ENCODE measurements at places on chromosomes 12 and 14.

DNA sequence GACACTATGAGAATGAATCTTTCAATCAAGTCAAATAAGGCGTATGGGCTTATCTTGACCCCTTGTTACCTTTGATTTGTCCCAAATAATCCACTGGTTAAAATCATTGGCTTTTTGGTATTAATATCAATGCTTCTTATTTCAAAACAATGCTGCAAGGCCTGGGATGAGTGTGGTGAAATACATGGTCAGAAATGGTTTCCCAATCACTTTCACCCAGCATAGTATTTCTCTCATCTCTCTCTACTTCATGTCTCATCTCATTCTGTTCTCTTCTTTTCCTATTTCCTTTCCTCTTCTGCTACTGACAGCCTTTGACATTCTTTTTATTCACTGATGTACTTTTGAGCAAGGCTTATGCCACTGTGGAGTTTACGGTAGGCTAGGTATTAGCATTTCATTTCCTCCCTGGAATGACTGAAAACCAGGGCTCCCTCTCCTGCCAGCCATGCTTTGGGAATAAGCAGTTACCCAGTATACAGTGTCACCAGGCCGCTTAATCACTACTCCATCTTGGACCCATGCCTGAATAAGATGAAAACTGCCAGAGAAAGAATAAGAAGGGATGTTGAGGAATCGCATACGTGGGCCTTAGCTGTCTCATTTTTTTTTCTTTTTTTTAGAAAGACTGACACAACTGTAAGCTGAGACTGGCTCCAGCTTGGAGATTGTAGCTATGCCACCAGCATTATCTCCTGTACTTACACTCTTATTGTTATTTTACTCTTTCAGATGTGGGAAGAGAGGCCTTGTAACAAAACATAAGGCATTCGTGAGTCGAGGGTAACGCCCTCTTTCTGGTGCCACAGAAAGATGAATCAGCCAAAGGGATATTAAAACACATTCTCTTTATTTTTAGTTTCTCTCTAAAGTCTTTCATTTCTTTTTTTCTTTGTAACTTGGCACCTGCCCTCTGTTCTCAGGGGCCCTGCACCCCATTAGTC, 53.5 kb downstream of the IGF1 start:
- no peaks in the 10 kb centered on the region for H3K27me3 ChIP-seq
- H3K4me3 ChIP-seq, result no peak overlapping the region
- no peaks in the 10 kb centered on the region for H3K36me3 ChIP-seq

GRCh38 chr14:75457648-75458165, 29.9 kb downstream of the JDP2 start:
- no peaks in the 10 kb centered on the region for H3K27me3 ChIP-seq
- no peak overlapping the region for H3K27ac ChIP-seq
- H3K4me3 ChIP-seq, result no peak overlapping the region

GRCh38 chr14:55976655-55977054, 141.6 kb upstream of the PELI2 start:
- H3K4me3 ChIP-seq, result no peak overlapping the region
- no peak overlapping the region for H3K27ac ChIP-seq
- H3K27me3 ChIP-seq, result no peaks in the 10 kb centered on the region
- no peaks in the 10 kb centered on the region for H3K4me1 ChIP-seq
- no peak for DNase-seq

- DNase-seq, result no peak
- H3K27ac ChIP-seq, result no peak overlapping the region
- H3K4me1 ChIP-seq, result no peaks in the 10 kb centered on the region
- H3K27me3 ChIP-seq, result no peaks in the 10 kb centered on the region
Observed at GRCh38 chr12:102629262-102629888, 149.0 kb upstream of the IGF1 start.

DNA sequence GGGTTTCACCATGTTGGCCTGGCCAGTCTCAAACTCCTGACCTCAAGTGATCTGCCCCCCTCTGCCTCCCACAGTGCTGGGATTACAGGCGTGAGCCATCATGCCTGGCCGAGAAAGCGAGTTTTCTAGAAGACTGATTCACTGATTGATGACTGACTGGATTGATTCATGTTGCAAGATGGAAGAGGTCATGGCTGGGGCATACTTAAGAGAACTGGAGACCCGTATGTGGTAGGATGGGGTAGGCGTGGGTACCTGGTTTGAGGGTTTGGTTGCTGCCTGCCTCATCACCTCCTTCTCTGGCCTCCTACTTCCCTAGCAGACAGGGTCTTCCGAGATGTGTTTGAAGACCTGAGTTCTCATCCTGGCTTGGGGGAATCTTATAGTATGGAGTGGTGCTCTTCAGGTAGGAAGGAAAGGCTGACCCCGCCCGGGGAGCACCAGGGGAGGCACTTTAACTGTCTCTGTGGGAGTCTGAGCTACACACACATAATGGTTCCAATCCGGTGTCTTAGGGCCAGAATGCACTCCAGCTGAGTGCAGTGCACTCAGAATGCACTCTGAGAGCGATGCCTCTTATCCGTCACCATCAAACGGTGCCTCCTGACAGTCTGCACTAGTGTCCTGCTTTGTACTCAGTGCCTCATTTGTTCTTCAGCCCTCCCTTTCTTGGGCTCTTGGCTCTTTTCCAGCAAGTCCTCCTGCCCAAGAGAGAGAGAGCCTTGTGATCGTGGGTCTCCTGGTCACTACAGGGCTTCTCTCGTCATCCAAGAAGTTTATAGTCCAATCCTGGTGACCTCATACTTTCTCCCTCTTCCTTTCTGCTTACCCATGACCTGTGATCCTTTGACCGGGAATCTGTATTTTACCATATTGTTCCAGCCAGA, 19.7 kb downstream of the PLEKHG3 start:
- H3K36me3 ChIP-seq, result no peaks in the 10 kb centered on the region
- H3K4me3 ChIP-seq, result no peak overlapping the region
- H3K27ac ChIP-seq, result peak overlapping the region; percentile 59
- H3K4me1 ChIP-seq, result peaks cover 98% of the 10 kb centered on the region
- peak; percentile 35 for DNase-seq
- H3K27me3 ChIP-seq, result no peaks in the 10 kb centered on the region

- H3K4me1 ChIP-seq, result peaks cover 19% of the 10 kb centered on the region
- H3K27me3 ChIP-seq, result no peaks in the 10 kb centered on the region
- peaks cover 22% of the 10 kb centered on the region for H3K36me3 ChIP-seq
Observed at GRCh38 chr12:95480230-95480629, 6.3 kb downstream of the METAP2 start.

GRCh38 chr12:94285943-94286582, 137.7 kb downstream of the PLXNC1 start:
- no peak overlapping the region for H3K4me3 ChIP-seq
- DNase-seq, result no peak
- peaks cover 19% of the 10 kb centered on the region for H3K4me1 ChIP-seq
- no peaks in the 10 kb centered on the region for H3K27me3 ChIP-seq
- peaks cover 24% of the 10 kb centered on the region for H3K36me3 ChIP-seq
- H3K27ac ChIP-seq, result no peak overlapping the region

DNA sequence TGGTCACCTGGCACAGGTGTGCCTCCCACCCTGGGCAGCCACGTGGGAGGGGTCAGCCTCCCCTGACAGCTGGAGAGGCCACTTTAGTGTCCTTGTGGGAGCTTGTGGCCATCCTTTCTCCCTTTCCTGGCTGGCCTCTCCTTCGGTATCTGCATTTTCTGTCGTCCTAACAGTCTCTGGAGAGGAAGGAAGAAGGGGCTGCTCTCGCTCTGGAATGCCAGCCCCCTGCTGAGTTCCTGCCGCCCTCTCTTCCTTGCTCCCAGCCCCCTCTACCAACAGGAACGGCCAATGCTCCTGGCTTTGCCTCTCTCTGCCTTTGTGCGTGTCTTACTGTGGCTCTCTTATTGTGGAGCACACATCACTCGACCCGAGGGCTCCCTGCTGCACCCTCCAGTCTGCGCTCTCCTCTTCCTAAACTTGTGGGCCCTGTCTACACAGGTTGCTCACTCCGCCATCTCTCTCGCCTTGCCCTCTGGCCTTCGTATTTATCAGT, 70.8 kb downstream of the FBXL14 start:
- no peaks in the 10 kb centered on the region for H3K4me1 ChIP-seq
- no peak overlapping the region for H3K27ac ChIP-seq
- no peak for DNase-seq
- peaks cover 9% of the 10 kb centered on the region for H3K27me3 ChIP-seq
- H3K4me3 ChIP-seq, result no peak overlapping the region
- no peaks in the 10 kb centered on the region for H3K36me3 ChIP-seq

GRCh38 chr14:75837151-75837787, 144.5 kb downstream of the TGFB3 start:
- H3K27ac ChIP-seq, result no peak overlapping the region
- DNase-seq, result no peak
- H3K36me3 ChIP-seq, result no peaks in the 10 kb centered on the region
- no peaks in the 10 kb centered on the region for H3K27me3 ChIP-seq
- H3K4me3 ChIP-seq, result no peak overlapping the region
- no peaks in the 10 kb centered on the region for H3K4me1 ChIP-seq

DNA sequence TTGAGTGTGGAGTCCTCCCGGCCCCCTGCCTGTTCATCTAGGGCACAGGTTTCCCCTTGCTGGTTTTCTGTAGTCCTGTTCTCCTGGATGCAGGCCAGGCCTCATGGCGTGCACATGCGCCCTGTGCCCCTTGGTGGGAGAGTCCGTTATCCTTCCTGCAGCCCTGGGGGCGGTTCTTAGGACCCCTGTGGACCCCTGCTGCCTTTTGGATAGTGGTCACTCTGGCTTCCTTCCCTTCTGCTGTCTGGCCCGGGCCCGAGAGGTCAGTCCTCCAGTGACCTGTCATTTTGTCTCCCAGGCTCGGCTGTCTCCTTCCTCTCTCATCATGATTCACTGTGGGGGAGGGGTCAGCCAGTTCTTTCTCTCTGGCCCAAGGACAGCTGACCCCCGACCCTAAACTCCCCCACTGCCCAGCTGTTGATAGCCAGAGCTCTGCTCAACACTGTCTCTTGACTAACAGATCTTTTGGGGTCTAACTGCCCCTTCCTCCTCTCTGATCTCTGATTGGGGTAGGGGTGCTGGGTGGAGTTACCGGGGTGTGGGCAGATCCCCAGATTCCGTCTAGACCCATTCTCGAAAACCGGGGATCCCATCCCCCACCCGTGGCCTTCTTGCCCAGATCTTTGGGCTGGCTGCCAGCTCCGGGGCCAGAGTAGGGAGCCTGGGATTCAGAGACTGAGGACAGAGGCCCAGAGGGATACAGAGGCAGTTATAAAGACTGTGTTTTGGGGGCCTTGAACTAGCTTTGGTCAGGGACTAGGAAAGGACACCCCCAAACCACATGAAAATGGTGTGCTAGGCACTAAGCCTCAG, 7.0 kb downstream of the CCND2 start:
- peaks cover 83% of the 10 kb centered on the region for H3K36me3 ChIP-seq
- peak overlapping the region; percentile 53 for H3K27ac ChIP-seq
- DNase-seq, result no peak
